Activated CD4-positive, alpha-beta memory T cell treated with anti-CD3 and anti-CD28 coated beads, Interleukin-2, amount 10 ng/mL, durations not matched to agents 7 days and 5 days (primary cell): ENCODE measurements at places on chromosomes 2 and 18. TPM values are rescaled to one million over a fixed set of nuclear protein-coding genes. Genes with fewer than 3 reads are reported as not detected.

DNA sequence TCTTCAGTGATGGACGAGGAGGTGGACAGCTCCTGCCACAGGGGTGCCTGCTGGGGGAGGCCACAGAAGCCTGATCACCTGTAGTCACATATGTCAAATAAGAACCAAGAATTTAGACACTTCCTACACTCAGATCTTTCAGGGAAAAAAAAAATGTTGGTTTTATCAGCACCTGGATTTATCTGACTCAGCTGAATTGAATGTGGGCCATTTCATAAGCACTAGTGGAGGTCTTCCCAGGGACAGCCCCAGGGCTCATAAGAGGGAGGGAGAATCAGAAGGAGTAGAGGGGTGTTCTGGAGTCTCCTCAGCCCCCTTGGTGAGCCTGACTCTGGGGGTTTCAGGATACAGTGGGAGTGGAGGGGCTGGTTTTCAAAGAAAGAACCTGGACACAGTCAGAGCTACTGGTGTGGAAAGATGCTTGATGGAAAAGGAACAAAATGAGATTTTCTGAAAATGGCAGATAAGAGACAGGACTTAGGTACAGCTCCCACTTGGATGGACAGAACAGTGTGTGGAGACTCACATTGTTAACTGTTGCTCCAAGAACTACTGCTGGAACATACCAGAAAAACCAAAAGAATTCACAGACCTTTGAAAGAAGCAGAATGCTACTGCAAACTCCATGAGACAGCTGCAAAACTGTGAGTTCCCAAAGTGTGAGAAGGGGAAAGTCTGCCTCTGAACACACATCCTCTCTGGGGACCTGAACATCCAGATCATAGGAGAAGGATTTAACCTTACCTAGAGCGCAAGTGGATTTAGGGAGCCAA lies 45.4 kb downstream of the LCT start:
- DNase-seq = no peak
- H3K4me1 ChIP-seq = peaks cover 12% of the 10 kb centered on the region
- no peak overlapping the region for H3K4me3 ChIP-seq

GRCh38 chr2:239997686-239998409 lies 27.3 kb downstream of the NDUFA10 start:
- H3K4me3 ChIP-seq = no peak overlapping the region
- H3K27me3 ChIP-seq = no peaks in the 10 kb centered on the region
- H3K27ac ChIP-seq = no peak overlapping the region
- peaks cover 13% of the 10 kb centered on the region for H3K36me3 ChIP-seq

DNER gene
- not detected for total RNA-seq

- no peak for DNase-seq
- no peaks in the 10 kb centered on the region for H3K27me3 ChIP-seq
- H3K4me1 ChIP-seq = peaks cover 9% of the 10 kb centered on the region
- H3K4me3 ChIP-seq = no peak overlapping the region
These were observed 10.8 kb upstream of the LYPD6B start for GRCh38 chr2:149027590-149028250.

DBI gene
- total RNA-seq = 142 TPM

DNA sequence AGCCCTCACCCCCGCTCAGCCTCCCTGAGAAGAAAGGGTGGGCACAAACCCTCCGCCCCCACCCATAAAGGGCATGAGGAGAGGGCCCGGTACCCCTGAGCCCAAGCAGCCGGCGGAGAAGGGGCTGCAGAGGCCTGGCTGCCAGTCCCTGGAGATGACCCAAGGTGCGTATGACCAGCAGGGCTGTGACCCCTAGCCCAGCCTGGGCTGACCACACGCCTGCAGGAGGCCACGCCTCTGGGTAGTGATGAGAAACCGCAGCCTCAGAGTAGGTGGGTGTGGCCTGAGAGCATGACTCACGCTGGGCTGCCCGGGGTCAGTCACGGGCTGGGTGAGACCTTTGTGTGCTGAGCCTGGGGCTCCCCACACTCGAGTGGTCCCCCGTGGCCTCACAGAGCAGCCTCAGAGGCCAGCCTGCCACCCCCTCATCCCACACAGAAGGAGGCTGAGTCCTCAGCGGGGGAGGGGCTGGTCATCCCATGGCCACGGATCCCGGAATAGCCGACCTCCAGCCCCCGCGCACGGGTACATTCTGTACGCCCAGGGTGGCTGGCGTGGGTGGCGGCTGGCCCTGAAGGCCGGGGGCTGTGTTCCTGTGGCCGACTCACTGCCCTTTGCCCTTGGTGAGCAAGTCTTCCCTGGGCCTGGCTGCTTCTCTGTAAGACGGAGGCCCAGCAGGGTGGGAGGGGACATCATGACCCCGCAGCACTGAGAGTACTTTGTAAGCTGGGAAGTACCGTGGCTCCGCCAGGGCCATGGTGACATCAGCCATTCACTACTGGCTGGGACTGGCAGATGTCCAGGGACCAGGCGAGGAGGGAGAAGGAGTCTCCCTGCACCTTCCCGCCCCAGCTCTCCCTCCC lies 110.8 kb upstream of the OTOS start:
- H3K27ac ChIP-seq = no peak overlapping the region
- H3K36me3 ChIP-seq = no peaks in the 10 kb centered on the region
- H3K4me1 ChIP-seq = no peaks in the 10 kb centered on the region
- no peak overlapping the region for H3K4me3 ChIP-seq
- no peaks in the 10 kb centered on the region for H3K27me3 ChIP-seq

GRCh38 chr2:2520401-2520811 lies 189.3 kb upstream of the MYT1L start:
- H3K36me3 ChIP-seq = no peaks in the 10 kb centered on the region
- no peaks in the 10 kb centered on the region for H3K4me1 ChIP-seq
- no peaks in the 10 kb centered on the region for H3K27me3 ChIP-seq
- H3K4me3 ChIP-seq = no peak overlapping the region
- DNase-seq = no peak

- H3K27me3 ChIP-seq = peaks cover 17% of the 10 kb centered on the region
- peaks cover 2% of the 10 kb centered on the region for H3K36me3 ChIP-seq
- no peak overlapping the region for H3K4me3 ChIP-seq
- DNase-seq = peak; percentile 13
These were observed 101.3 kb upstream of the ID2 start for GRCh38 chr2:8580316-8581233.

DNA sequence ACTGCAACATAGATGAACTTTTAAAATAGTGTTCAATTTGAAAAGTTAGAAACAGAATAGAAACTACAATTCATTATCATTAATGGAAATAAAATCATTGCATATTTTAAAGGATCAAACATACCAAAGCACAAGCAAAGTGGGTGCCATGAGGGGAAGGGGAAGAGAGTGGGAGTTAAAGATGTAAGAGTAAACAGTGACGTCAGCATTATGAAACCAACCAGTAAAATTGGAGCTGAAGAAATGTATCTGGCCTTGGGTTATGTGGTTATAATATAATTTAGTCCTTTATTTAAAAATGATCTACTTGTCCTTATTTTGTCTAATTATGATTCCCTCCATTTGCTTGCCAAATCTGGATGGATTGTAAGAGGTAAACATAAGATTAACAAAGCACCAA lies 6.0 kb downstream of the LINC00305 start:
- DNase-seq = no peak
- H3K4me3 ChIP-seq = no peak overlapping the region
- no peaks in the 10 kb centered on the region for H3K27me3 ChIP-seq
- H3K36me3 ChIP-seq = no peaks in the 10 kb centered on the region
- H3K27ac ChIP-seq = no peak overlapping the region
- no peaks in the 10 kb centered on the region for H3K4me1 ChIP-seq
